ENCODE measurements at places on chromosomes 3 and 15.

GRCh38 chr15:60054472-60054871, 50.4 kb downstream of the FOXB1 start:
- no peak for DNase-seq

GRCh38 chr3:43144761-43145490, 39.0 kb upstream of the POMGNT2 start:
- DNase-seq, result no peak

DNA sequence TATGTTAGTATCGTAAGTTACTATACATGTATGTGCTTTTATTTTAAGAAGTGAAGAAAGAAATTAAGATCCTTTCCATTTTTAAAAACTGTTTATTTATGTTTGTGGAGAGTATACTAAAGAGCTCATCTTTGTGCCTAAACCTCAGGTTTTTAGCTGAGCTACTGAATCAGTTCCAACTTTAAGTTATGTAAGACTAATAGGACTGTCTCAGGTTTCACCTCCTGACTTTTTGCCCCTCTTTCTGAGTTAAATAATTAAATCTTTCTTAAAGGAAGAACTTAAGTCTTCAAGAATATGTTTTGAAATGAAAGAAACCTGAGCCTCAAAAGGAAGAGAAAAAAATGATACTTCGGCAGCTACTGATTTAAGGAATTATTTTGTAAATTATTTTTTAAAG, 2.6 kb downstream of the SLMAP start:
- no peak for DNase-seq

DNA sequence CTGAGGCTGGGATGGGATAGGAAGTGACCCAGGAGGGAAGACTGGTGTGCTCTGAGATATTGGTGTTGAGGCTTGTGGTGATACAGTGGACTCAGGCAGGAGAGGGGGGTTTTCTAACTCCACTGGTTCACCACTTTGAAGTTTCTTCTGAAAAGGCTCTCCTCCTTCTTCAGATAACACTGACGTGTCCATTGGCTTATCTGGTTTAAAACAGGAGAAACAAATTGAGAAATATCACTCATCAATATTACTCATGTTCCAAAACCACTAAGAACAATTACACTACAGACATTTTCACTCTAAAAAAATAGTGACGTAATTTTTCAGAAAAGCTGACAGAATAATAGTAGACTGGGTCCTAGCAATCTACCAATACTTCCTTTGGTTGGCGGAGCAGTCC, 23.1 kb downstream of the TP53BP1 start:
- DNase-seq, result no peak

- no peak for DNase-seq
These were observed at the start of gene RARRES1 for GRCh38 chr3:158731938-158732855. Gene RARRES1, minus strand, starts transcription at chr3:158732457. Its CDS starts 42 bp downstream, at chr3:158732415.

- no peak for DNase-seq
These were observed 167.3 kb upstream of the SGO1 start for GRCh38 chr3:20353286-20353685.

DNA sequence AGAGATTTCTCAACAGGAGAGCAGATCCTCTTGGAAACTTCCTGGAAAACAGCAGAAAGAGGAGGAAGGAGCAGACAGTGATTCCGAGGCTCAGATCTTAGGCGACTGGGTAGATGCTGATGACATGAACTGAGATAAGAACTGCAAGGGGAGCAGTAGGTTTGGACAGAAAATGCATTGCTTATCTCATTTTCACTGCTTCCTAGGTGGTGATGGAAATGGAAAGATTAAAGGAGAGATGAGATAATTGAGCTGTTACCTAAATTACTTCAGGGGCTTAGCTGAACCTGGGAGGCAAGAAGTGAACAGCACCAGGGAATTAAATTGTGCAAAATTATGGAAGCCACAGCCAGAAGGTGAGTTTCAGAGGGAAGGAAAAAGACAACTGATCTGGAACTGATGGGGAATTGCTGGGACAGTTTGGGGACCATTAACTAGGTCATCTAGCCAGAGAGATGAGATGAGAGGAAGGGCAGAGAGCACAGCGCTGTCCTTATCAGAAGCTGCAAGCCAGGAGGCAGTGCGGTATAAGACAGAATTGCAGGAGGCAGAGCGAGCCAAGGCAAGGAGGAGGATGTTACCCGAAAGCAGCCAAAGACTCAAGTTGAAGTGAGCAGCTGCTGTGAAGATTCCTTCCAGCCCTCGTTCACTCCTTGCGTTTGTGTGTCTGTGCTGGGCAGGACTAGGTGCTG, 140.4 kb downstream of the SRGAP3 start:
- DNase-seq, result no peak

DNA sequence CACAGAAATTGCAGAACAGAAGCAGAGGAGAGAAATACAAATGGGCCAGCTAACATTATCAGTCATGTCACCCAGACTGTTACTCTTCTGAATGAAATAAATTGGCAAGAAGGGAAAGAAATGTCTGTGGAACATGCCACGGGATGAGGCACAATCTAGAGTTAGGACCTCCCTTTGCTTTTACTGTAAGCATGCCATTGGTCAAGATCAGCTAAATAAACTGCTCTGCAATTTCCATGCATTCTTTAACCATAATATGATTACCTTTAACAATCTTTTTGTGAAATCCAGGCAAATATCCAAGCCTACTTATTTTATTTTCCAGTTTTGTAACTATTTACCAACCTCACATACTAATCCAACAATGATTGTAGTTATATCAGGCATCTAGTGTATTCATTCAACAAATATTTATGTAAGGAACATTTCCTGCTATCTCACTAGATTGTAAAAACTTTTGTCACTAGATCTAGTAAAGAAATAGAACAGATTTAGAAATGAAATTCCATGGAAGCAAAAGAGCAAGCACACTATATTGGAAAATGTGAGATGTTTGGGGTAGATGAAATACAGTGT, 383.4 kb downstream of the MECOM start:
- no peak for DNase-seq

DNA sequence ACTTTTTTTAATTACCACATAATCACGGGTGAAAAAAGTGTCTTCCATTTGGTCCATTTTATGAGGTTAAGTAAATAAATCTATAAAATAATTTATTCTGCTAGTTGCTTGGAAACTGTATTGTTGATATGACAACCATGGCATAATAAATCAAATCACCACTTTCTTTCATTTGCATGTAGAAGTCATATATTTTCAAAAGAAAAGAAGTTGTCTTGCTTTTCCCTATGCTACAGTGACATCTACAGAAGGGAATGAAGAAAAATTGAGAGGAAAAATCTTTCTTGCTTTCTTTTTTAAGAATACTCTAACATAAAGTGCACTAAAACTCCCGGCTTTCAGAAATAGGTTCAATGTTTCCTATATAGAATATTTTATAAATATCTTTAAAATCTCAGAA, 228.5 kb downstream of the ZBBX start:
- DNase-seq, result no peak

- no peak for DNase-seq
These were observed 167.3 kb downstream of the SLCO3A1 start for GRCh38 chr15:92020804-92021203.

DNA sequence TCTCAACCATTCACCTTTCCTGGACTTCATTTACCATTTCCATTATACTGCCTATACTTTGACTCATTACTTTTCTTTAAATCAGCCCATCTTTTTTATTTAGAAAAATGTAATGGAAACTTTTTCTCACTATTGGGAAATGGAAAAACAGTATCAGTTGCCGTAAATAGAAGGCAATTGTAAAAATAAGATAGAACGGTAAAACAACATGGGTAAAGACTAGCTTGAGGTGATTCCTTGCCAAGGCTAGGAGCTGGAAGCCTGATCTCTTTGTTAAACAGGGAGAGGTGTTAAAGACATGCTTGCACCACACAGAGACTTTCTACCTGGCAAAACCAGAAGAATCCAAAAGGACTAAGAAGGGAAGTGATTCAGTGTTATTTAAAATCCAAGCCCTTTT, 5.9 kb downstream of the FGD5 start:
- no peak for DNase-seq

DNA sequence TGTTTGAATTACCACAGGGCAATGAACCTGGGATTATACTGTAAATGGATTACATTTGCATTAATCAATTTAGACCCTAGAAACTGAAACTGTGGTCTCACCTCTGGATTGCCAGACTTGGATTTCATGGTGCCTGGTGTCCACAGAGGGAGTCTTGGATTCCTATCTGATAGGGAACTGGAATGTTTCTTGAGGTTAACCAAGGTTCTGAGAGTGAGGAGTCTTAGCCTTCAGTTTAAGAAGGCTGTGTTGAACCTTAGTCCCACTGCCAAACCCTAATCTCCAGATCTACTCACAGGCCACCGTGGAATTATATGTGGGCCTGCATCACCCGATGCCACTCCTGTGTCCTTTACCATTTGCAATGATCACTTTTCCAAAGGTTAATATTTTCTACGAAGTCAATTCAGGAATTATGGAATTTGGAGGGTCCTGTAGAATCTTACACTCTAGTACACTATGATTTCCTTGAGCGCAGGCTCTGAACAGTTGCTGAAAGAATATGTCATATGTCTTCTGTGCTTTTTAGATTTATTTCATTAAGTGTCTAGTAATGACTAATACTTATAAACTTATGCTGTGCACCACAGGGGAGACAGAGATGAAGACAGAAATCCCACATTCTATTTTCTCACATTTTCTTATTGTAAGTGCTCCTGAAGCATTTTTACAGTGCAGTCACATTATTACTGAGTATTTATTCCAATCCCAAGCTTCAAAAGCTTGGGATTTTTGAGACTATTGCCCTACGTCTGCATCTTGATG, 87.9 kb downstream of the EFL1 start:
- DNase-seq, result no peak
